ENCODE measurements at places on chromosomes 12 and 14.

DNA sequence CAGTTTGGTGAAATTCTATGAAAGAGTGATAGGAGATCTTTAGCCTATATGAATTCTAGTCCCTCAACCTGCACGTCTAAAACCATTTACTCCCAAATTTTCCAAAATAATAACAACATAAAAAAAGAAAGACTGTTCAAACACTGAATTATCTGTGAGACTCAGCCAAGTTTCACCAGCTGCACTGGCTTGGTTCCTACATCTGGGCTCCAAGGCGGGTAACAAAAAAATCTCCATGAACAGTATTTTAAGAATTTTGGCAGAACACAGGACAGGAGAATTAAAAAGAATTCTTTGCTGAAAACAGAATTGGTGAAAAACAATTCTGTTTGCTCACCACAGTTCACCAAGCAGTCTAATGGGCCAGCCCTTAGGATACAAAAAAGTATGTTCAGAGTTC, 536.8 kb upstream of the ATP2B1 start:
- H3K27me3 ChIP-seq = no peaks in the 10 kb centered on the region
- DNase-seq = no peak
- H3K27ac ChIP-seq = no peak overlapping the region
- H3K4me1 ChIP-seq = peaks cover 19% of the 10 kb centered on the region

DNA sequence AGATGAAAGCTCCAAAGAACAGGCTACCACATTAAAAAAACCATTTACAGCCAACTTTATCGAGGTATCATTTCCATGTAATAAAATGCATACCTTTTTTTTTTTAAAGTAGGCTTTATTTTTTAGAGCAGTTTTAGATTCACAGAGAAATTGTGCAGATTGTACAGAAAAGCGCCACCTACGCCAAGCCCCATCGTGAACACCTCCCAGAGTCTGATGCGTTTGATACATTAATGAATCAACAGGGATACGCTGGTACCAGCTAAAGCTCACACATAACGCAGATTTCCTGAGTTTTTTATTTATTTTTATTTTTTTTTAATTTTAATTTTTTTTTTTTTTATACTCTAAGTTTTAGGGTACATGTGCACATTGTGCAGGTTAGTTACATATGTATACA, 129.9 kb downstream of the KIF26A start:
- H3K36me3 ChIP-seq = no peaks in the 10 kb centered on the region
- H3K4me3 ChIP-seq = no peak overlapping the region
- DNase-seq = no peak
- H3K27me3 ChIP-seq = peaks cover 3% of the 10 kb centered on the region
- H3K4me1 ChIP-seq = no peaks in the 10 kb centered on the region

GRCh38 chr12:44847888-44848702, 28.0 kb downstream of the NELL2 start:
- no peak for DNase-seq
- H3K4me1 ChIP-seq = peaks cover 7% of the 10 kb centered on the region
- peaks cover 28% of the 10 kb centered on the region for H3K27me3 ChIP-seq
- no peak overlapping the region for H3K27ac ChIP-seq
- H3K36me3 ChIP-seq = no peaks in the 10 kb centered on the region

DNA sequence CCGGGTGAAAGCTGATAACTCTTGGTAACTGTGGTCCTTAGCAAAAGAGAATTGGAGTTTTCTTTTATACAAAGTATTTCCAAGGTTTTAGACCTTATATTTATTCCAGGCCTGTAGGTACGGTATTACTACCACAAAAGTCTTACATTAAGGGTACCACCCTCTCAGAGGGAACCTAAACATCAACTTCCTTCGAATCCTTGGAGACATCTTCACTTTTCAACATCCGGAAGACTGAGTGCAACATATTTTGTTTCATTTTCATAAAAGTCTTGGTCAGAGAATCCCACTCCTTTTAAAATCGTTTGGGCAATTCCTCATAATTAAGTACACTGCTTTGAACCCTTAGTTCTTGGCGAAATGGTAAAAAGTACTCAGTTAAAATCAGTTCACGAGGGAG, 1.2 kb downstream of the CNOT2 start:
- peak overlapping the region; percentile 98 for H3K27ac ChIP-seq
- no peaks in the 10 kb centered on the region for H3K27me3 ChIP-seq
- peaks cover 57% of the 10 kb centered on the region for H3K4me1 ChIP-seq
- peaks cover 17% of the 10 kb centered on the region for H3K36me3 ChIP-seq
- H3K4me3 ChIP-seq = peak overlapping the region; percentile 99

- DNase-seq = no peak
- H3K27me3 ChIP-seq = no peaks in the 10 kb centered on the region
- no peak overlapping the region for H3K27ac ChIP-seq
- no peak overlapping the region for H3K4me3 ChIP-seq
- H3K36me3 ChIP-seq = no peaks in the 10 kb centered on the region
These were observed 108.8 kb downstream of the ETNK1 start for GRCh38 chr12:22733756-22734155.

- H3K4me3 ChIP-seq = no peak overlapping the region
- H3K27me3 ChIP-seq = no peaks in the 10 kb centered on the region
- peaks cover 13% of the 10 kb centered on the region for H3K4me1 ChIP-seq
- no peak overlapping the region for H3K27ac ChIP-seq
- DNase-seq = no peak
- no peaks in the 10 kb centered on the region for H3K36me3 ChIP-seq
These were observed 107.7 kb downstream of the ERGIC2 start for GRCh38 chr12:29273178-29273843.

GRCh38 chr12:62632411-62632918, 165.8 kb downstream of the MON2 start:
- peak overlapping the region; percentile 79 for H3K4me3 ChIP-seq
- no peaks in the 10 kb centered on the region for H3K36me3 ChIP-seq
- H3K27me3 ChIP-seq = peaks cover 14% of the 10 kb centered on the region
- no peak for DNase-seq
- H3K4me1 ChIP-seq = peaks cover 38% of the 10 kb centered on the region

DNA sequence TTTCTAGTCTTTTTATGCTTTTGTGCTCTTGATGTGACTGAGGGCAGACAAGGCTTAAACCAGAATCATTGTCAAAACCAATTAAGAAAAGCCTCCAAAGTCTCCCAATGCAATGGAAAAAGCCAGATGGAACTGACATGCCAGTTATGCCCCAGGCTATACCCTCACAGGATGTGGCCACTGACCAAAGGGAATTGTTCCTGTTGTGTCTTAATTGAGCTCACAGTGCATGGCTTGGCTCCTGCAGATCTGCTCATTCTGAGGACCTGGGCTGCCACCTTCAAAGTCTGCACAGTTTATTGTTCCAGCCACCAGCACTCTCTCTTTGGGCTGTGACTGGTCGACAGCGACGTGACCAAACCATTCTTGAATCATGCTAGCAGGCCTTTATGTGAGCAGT, 17.1 kb upstream of the BICD1 start:
- no peak overlapping the region for H3K4me3 ChIP-seq
- H3K27ac ChIP-seq = no peak overlapping the region
- no peak for DNase-seq
- H3K27me3 ChIP-seq = no peaks in the 10 kb centered on the region
- H3K36me3 ChIP-seq = no peaks in the 10 kb centered on the region

GRCh38 chr14:90850487-90850886, 34.3 kb upstream of the TTC7B start:
- no peak for DNase-seq
- peak overlapping the region; percentile 85 for H3K27ac ChIP-seq
- peaks cover 8% of the 10 kb centered on the region for H3K4me1 ChIP-seq
- no peaks in the 10 kb centered on the region for H3K27me3 ChIP-seq
- peak overlapping the region; percentile 38 for H3K4me3 ChIP-seq

DNA sequence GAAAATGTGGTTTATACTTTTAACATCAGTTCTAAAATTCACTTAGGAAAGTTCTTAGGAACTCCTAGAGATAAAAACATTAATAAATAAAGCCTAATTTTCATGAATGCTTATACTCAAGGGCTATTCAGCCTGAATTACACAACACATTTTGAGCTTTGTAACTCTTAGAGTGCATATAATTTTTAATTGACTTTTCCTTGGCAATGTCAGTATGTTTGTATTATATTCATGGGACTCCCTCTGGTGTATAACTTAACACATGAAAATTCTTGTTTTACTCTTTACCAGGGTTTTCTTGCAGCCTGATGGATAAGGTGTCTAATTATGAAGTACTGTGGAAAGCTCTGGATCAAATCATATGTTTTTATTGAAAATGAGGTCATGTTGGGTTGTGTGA, 150.6 kb upstream of the HMGA2 start:
- H3K27me3 ChIP-seq = no peaks in the 10 kb centered on the region
- peak overlapping the region; percentile 16 for H3K27ac ChIP-seq
- H3K36me3 ChIP-seq = no peaks in the 10 kb centered on the region
- H3K4me3 ChIP-seq = no peak overlapping the region

GRCh38 chr12:121453629-121454028, 53.7 kb downstream of the RNF34 start:
- peaks cover 3% of the 10 kb centered on the region for H3K36me3 ChIP-seq
- H3K4me3 ChIP-seq = no peak overlapping the region
- H3K4me1 ChIP-seq = peaks cover 42% of the 10 kb centered on the region
- H3K27ac ChIP-seq = peak overlapping the region; percentile 43
